ENCODE measurements at places on chromosomes 1 and 21.

GRCh38 chr1:218553197-218553596 lies 208.1 kb downstream of the TGFB2 start:
- DNase-seq = no peak

DNA sequence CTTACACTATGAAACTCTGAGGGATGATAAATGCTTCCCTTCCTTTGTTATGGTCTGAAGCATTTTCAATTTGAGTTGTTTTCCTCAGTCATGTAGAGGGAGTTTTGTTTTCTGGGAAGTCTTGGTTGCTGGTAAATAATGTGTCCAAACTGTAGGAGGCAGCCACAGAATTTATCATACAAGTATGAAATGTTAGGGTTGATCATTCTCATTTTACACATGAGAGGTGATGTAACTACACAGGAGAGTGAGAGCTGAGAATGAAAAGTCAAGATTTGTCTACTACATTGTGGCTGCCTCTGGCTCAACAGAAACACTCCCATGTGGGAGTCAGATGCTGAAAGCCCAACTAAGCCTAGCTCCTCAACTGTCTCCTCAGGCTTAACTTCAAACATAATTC lies 182.5 kb upstream of the SGIP1 start:
- no peak for DNase-seq

- DNase-seq = no peak
These were observed 39.1 kb upstream of the CNN3 start for GRCh38 chr1:94966033-94966432.

- DNase-seq = no peak
These were observed 25.4 kb downstream of the FMN2 start for GRCh38 chr1:240116831-240117769.
